Memory B cell (primary cell): ENCODE measurements at places on chromosomes 12 and 14.

DNA sequence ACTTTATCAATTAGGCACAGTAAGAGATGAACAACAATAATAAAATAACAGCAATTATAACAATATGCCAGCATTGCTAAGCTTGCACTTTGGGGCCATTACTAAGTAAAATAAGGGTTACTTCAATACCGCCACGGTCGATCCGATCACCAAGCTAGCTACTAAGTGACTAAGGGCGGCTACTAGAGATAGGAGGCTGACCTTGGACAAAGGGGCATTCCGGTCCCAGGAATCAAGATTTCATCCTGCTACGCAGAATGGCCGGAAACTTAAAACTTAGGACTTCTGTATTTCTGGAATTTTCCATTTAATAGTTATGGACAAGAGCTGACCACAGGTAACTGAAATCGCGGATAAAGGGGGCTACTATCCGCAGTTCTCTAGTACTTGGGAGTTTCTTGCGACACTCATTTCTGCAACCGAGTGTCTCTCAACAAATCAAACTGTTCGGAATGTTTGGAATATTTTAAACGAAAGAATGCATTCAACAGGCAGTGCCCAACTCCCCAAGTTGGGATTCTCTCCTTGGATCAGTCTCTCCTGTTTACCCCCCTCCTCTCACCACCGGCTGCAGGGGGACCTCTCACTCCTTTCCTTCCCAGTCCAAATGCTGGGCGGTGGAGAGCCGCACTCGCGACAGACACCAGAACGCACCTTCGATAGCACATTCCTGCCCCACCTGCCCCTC is 650 bp downstream of the HEBP1 start:
- DNase-seq = no peak

DNA sequence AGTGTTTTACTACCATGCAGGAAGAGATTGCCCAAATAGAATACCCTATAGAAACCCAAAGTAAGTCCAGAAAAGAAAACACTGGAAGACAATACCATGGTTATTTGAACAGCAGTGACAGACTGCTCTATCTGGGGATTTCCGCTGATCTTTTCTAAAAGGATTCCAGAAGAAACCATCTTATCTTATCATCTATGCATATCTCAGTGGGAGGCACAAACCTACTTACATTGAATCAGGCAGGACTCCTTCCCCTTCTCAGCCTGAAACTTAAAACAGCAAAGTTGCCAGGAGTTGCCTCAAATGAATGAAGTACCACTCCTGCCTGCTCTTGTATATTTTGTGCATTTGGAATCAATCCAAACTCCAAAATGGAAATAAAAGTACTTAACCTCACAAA is 56.7 kb upstream of the NR2C1 start:
- DNase-seq = no peak

DNA sequence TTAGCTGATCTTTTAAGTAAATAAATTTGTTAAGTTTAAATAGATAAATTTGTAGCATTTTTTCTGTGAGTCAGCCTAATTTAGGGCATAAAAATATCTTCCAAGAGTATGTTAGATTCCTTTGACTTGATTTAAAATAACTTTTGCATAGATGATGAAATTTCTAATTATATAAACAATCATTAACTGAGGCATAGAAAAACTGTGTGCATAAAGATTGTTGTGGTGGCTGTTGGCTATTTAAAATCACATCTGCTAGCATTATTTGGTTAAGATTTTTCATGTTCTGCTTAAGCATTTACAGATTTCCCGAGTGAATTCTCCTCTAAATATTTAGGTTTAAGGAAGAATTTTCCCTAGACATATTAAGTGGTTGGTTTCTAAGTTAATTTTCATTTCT is 223.2 kb downstream of the FSCB start:
- no peak for DNase-seq

GRCh38 chr12:19885093-19885812 is 446.0 kb downstream of the AEBP2 start:
- DNase-seq = no peak

- no peak for DNase-seq
These were observed 1143.6 kb downstream of the TMEM121 start for GRCh38 chr14:106670011-106670410.

DNA sequence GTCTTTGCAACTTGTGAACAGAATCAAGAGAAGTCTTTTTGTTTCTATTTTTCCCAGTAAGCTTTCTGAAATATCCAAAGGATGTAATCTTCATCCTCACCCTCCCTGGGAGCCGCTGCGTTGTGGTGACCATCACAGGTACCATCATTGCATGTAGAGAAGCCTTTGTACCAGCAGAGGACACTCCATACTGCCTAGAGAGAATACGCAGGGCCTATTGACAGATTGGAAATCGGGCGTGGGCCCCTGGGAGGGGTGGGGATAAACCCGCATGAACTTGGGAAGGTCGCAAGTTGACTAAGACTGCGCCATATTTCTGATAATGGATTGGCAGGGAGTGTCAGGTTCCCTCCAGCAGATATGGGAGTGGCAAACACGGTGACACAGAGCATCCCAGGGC is 12.7 kb downstream of the KRT1 start:
- DNase-seq = no peak
